ENCODE measurements at places on chromosomes 7 and 10. TPM values are rescaled to one million over a fixed set of nuclear protein-coding genes. Genes with fewer than 3 reads are reported as not detected.

DNA sequence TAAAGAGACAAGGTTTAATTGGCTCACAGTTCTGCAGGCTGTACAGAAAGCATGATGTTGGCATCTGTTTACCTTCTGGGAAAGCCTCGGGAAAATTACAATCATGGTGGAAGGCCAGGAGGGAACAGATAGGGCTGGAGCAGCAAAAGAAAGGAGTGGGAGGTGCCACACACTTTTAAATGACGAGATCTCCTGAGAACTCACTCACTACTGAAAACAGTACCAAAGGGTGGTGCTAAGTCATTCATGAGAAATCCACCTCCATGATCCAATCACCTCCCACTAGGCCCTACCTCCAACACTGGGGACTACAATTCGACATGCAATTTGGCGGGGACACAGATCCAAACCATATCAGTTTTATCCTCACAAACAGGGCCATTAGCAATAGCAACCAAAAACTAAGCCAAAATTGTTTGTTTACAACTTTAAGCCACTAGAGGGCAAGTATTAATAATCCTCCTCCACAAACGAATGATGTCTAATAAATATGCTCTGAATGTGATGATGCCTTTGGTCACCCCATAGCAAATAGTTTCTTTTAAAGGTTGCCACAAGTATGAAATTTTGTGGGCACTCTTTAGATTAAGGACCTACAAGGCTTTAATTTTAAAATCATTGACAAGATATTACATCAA is 129.2 kb upstream of the NRBF2 start:
- no peak for DNase-seq

- DNase-seq = peak; percentile 7
These were observed 69.9 kb downstream of the FAM204A start for GRCh38 chr10:118272149-118272721.

DNA sequence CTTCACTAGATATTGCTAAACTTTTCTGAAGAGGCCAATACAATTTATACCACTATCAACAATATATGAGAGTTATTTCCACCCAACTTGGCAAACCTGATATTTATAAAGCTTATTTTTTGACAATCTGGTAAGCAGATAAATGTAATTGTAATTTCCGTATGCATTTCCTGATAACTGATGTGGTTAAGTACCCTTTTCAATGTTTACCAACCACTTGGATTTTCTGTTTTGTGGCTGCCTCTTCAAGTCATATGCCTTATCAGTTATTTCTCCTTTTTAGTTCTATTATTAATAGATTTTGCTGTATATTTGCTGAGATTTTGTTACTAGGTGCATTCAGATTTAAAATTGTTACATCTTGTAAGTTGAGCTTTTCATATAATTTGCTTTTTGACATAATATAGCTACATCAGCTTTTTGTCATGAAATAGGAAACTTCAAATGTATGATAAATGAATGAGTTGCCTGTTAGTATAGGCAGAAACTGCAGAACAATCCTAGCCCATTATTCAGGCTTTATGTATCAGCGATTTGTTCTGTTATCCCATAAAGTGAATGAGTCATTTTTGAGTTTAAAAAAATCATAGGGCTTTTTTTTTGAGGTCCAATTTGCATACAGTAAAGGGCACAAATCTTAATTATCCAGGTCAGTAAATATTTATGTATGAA is 11.5 kb downstream of the SGPL1 start:
- DNase-seq = peak; percentile 22

DNA sequence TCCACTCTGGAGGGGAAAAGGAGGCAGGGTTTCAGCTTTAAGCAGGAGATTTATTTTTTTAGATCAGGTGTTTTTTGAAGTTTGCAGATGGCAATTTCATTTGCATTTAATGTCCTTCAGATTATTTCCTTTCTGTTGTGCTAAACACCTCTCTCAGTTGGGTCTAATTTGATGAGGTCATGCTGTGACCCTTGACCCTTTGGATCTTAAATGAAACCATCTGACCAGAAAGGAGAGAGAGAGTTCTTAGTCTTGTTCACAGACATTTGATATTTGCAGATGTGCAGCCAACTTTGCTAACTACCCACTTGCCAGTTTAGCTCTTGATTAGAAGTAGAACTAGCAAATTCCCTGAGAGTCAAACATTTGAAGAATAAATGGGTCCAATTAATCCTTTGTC is 101.5 kb upstream of the RAB11FIP2 start:
- no peak for DNase-seq

- no peak for DNase-seq
These were observed 9.1 kb downstream of the LANCL2 start for GRCh38 chr7:55374213-55374612.

GRCh38 chr10:118562851-118563250 is 32.6 kb downstream of the PRLHR start:
- no peak for DNase-seq

FAM25C gene
- not detected for total RNA-seq

THSD7A gene
- 3.5 TPM for total RNA-seq

GRCh38 chr10:77123330-77123729 is 514.3 kb downstream of the KCNMA1 start:
- no peak for DNase-seq

- no peak for DNase-seq
These were observed 357.1 kb upstream of the AOAH start for GRCh38 chr7:37081436-37081835.

EGFR gene
- total RNA-seq = 22.0 TPM

ADAM22 gene
- total RNA-seq = 1.5 TPM
